ENCODE measurements at places on chromosomes 4 and X.

DNA sequence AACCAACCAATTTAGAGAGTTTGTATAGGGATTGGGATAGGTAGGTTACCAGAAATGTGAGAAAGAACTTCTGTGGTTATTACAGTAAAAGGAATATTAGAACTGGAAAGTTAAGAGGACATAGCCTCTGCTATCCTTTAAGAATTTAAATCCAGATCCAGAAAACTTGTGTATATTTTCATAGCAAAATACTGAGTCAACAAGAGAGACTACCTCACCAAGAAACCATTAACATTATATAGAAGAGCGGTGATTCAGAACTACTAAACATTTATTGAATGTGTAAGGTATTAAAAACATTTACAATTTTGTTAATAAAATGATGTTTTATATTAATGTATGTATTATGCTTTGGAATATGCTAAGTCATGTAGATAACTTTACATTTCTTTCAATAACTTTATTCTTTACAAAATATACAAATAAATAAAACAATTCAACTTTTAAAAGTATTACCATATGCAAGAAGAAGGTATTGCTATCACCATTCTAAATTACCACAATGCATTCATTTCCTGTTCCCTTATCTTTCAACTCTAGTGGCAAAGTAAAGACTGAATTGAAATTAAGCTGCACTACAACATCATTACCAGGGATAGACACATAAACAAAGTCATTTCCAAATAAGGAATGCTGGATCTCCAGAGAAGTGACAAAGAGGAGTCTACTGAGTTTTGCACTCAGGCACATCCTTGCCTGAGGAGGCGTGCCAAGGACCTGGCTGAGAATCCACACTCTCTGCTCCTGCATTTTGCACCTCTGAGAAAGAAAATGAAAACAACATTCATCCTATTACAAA, 6.1 kb upstream of the BDH2 start:
- no peak for DNase-seq

DNA sequence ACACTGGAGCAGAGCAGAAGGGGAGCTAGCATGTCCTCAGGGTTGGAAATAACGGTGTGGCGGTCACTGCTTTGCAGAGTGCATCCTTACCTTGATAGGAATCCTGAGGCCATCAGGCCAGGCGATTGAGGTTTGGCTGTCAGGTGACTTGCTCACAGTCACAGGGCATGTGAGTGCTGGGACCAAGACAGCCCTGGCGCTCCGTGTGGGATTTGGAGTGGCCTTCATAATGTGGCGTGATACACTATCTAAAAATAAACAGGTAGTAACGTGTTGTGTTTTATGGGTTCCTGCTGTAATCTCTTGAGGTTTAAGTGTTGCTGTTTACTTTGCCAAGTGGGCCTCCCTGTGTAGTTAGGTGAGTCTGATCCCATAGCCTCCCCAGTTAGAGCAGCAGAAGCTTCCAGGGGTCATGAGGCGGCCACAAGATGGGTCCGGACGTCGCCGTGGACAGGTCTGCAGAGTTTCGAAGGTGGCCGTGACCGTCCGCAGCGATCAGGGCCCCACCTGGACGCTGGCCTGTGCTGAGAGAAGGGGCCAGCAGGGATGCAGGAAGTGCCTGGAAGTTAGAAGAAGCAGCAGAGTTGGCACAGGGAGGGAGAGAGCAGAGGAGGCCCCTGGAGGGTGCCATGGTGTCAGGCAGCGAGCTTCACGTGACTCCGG, 27.7 kb downstream of the RGS12 start:
- DNase-seq: no peak

DNA sequence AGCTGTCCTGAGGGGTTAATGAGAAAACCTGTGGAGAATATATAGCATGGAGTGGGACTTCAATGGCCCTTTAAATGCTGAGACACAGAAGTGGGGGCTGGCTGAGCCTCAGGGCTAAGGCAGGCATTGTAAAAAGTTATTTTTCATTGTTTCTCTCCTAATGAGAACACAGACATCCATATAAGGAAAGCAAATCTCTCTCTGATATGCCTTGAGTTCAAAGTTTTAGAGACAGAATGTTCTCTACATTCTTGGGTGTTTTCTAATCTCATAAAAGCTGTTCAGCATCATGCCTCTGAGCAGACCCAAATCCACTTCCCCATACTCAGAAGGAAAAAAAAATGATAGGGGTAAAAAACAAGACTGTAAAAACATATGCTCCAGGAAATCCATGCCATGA, 16.8 kb upstream of the RAB40A start:
- no peak for DNase-seq

- DNase-seq: no peak
Measured at GRCh38 chr4:48896845-48897244, 9.7 kb downstream of the OCIAD2 start.

Measured in glomerular endothelial cell (primary cell).